ENCODE measurements at places on chromosomes 2 and 18. TPM values are rescaled to one million over a fixed set of nuclear protein-coding genes. Genes with fewer than 3 reads are reported as not detected.

AQP12B gene
- not detected for total RNA-seq

CENPA gene
- total RNA-seq, result not detected

CDKL4 gene
- 2.6 TPM for total RNA-seq

HAAO gene
- total RNA-seq, result 6.2 TPM

FAM210A gene
- total RNA-seq, result 15.1 TPM

PDE11A gene
- 2.2 TPM for total RNA-seq

- H3K4me1 ChIP-seq, result no peaks in the 10 kb centered on the region
- no peaks in the 10 kb centered on the region for H3K27me3 ChIP-seq
- H3K27ac ChIP-seq, result no peak overlapping the region
- DNase-seq, result no peak
Measured at GRCh38 chr2:113124181-113124961, 3.0 kb upstream of the IL1RN start.

- no peak for DNase-seq
- no peaks in the 10 kb centered on the region for H3K27me3 ChIP-seq
Measured at GRCh38 chr2:33477473-33478468, 1.3 kb downstream of the RASGRP3 start.

DNA sequence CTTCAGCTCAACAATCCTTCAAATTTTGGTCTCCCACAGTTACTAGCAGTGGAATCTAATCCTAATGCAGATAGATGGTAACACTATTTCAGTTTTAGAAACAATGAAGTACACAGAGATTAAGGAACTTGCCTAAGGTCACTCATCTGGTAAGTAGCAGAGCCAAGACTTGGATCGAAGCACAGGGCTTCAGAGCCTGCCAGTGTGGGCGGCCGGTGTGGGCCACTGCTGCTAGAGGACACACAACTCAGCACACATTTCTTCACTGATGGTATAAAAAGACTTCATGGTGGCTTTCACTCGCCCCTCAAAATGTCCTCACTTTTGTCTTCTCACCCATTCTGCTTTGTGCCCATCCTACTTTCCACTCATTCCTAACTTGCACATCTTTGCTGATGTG lies 11.1 kb downstream of the C2orf74 start:
- H3K36me3 ChIP-seq, result no peaks in the 10 kb centered on the region
- no peak overlapping the region for H3K4me3 ChIP-seq
- no peak overlapping the region for H3K27ac ChIP-seq

DNA sequence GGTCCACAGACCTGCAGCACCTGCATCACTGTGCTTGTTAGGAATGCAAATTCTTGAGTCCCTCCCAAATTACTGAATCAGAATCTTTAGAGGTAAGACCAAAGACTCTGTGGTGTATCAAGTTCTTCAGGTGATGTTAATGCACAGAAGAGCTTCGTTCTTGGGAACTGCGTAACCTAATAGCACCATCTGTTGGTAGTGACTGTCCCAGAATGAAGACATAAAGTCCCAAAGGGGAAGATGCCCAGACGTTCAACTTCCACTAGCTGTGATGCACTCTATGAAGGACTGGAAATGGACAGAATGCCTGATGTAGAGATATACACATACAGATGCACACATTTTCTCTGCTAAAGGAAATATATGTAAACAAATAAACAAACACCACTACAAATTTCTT lies 576.0 kb downstream of the LRP1B start:
- DNase-seq, result no peak
- H3K27ac ChIP-seq, result no peak overlapping the region
- H3K36me3 ChIP-seq, result no peaks in the 10 kb centered on the region
- no peaks in the 10 kb centered on the region for H3K4me1 ChIP-seq
- H3K27me3 ChIP-seq, result no peaks in the 10 kb centered on the region

DNA sequence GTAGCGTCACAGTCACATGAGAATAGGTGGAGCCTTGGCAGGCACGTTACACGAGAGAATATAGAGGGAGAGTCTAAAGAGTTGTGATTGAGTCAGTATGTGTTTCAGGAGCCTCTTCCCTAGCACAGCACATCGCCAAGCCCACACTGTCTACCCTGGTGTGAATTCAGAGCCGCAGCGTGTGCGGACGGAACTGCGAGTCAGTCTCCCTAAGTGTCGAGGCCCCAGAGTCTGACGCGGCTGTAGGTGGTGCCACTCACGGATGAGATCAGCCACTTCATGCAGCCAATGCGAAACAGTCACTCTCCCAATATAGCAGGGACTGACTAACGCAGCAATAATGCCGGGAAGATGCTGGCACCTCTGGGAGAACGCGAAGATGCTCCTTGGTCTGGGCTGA lies 587.3 kb upstream of the ID2 start:
- H3K27ac ChIP-seq, result no peak overlapping the region
- no peaks in the 10 kb centered on the region for H3K36me3 ChIP-seq
- H3K4me1 ChIP-seq, result no peaks in the 10 kb centered on the region
- no peaks in the 10 kb centered on the region for H3K27me3 ChIP-seq
- DNase-seq, result no peak
- no peak overlapping the region for H3K4me3 ChIP-seq

- H3K4me3 ChIP-seq, result no peak overlapping the region
- H3K27ac ChIP-seq, result no peak overlapping the region
- no peaks in the 10 kb centered on the region for H3K27me3 ChIP-seq
Measured at GRCh38 chr2:204840504-204840903, 295.2 kb downstream of the PARD3B start.

GRCh38 chr2:1020206-1020605 lies 69.6 kb downstream of the SNTG2 start:
- no peaks in the 10 kb centered on the region for H3K27me3 ChIP-seq
- DNase-seq, result no peak
- no peak overlapping the region for H3K27ac ChIP-seq
- H3K4me3 ChIP-seq, result no peak overlapping the region
- no peaks in the 10 kb centered on the region for H3K36me3 ChIP-seq

DNA sequence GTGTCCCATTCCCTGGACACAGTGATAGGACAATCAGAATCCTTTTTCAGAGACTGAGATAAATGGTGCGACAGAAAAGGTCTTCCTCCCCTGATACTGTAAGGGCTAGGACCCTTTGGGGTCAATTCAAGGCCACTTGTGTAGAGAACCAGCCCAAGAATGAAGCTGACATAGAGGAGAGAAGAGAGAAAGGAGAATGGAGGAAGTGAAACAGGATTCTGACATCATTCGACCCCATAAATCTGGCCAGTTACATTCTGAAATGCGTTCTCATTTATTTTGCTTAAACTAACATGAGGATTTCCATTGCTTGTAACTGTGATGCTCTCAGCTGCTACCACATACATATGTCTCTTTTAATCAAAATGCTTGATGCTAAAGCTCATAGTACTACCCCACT lies 148.1 kb downstream of the TMEM163 start:
- no peak overlapping the region for H3K4me3 ChIP-seq
- no peaks in the 10 kb centered on the region for H3K36me3 ChIP-seq
- H3K27me3 ChIP-seq, result no peaks in the 10 kb centered on the region
- no peaks in the 10 kb centered on the region for H3K4me1 ChIP-seq

DNA sequence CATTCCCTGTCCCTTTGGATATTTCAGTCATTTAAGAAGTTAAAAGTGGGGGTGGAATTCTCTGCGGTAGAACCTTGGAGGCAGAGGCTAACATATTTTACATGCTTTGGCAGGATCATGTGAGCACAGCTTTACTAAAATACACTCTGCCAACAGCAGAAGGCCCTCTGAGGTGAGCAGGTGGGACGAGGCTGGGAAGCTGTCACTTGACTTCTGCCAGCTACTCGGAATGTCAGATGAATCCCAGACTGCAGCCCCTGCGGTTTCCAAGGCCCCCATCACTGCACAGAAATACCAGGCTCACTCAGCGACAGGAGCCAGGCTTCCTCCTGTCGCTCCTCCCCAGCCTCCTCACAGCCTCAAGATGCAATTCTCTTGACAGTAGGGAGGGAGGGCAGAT lies 220.9 kb upstream of the REV1 start:
- no peaks in the 10 kb centered on the region for H3K27me3 ChIP-seq
- H3K4me1 ChIP-seq, result peaks cover 10% of the 10 kb centered on the region
- peak overlapping the region; percentile 70 for H3K27ac ChIP-seq
- no peak overlapping the region for H3K4me3 ChIP-seq
- no peaks in the 10 kb centered on the region for H3K36me3 ChIP-seq
- peak; percentile 59 for DNase-seq

DNA sequence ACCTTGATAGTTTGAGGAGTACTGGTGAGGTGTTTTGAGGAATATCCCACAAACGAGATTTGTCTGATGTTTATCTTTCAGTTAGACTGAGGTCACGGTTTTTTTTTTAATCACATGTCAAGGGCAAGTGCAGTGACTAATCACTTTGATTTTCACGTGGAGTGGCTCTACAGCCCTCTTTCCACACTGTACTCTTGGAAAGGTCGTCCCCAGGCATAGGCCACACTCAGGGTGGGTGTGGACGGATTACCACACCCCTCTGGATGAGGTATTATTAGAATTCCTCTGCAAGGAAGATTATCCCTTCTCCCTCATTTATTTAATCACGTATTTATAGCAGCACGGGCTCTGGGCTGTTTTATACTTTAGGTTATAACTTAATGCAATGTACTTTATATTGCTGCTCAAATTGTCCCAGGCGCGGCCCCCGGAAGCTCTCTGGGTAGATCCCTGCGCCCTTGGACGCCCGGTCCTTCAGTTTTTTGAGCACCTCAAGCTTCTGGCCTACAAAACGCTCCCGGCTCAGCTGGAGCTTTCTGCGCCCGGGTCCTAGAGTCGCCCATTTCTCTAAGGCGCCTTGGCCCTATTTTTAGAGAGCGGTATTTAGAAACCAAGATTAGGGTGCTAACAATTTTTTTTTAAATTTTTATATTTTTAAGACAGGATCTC lies 515 bp upstream of the PLEKHB2 start:
- H3K27ac ChIP-seq, result peak overlapping the region; percentile 95
- peak overlapping the region; percentile 87 for H3K4me3 ChIP-seq
- no peaks in the 10 kb centered on the region for H3K36me3 ChIP-seq
- DNase-seq, result peak; percentile 68

- H3K36me3 ChIP-seq, result no peaks in the 10 kb centered on the region
- DNase-seq, result no peak
- no peaks in the 10 kb centered on the region for H3K27me3 ChIP-seq
Measured at GRCh38 chr18:36733150-36733549, 95.7 kb downstream of the TPGS2 start.

- H3K27ac ChIP-seq, result no peak overlapping the region
- H3K4me3 ChIP-seq, result no peak overlapping the region
- no peaks in the 10 kb centered on the region for H3K36me3 ChIP-seq
- no peaks in the 10 kb centered on the region for H3K4me1 ChIP-seq
- no peak for DNase-seq
Measured at GRCh38 chr18:3179430-3180089, 40.2 kb downstream of the MYOM1 start.

- H3K27ac ChIP-seq, result no peak overlapping the region
- no peaks in the 10 kb centered on the region for H3K4me1 ChIP-seq
- no peaks in the 10 kb centered on the region for H3K36me3 ChIP-seq
- H3K4me3 ChIP-seq, result no peak overlapping the region
- DNase-seq, result no peak
Measured at GRCh38 chr2:184444623-184445223, 153.6 kb upstream of the ZNF804A start.

GRCh38 chr2:161237392-161238264 lies 70.6 kb upstream of the PSMD14 start:
- no peaks in the 10 kb centered on the region for H3K27me3 ChIP-seq
- no peaks in the 10 kb centered on the region for H3K36me3 ChIP-seq
- peak overlapping the region; percentile 67 for H3K4me3 ChIP-seq
- no peaks in the 10 kb centered on the region for H3K4me1 ChIP-seq

DNA sequence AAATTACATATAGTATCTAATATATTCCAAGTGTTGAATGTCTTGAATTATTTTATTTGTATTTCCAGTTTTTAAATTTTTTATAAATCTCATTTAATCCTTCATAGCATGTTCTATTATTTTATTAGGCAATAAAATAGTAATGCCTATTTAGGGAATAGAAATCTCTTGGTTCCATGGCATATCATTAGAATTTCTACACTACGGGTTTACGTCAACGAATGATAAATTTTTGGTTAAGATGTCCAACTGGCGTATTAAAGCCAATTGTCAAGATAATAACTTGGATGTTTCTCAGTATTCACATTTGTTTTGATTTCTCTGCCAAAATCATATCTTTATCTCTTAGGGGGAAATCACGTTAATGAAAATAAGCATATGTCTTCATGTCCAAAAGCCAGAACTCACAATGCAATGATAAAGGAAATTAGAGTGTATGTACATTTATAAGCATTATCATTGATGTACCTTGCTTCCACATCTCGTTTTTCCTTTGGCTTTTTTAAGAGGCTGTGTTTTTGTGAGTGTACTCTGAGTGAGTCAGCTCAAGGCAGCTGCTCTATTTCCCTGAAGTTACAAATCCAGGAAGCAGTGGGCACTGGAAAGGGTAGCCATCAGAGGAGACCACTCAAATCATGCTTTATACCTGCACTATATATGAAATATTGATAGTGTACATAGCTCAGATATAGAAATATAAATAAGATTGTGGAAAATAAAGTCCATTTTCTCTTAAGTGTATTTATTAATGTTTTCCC lies 115.8 kb upstream of the PDE1A start:
- no peak overlapping the region for H3K4me3 ChIP-seq
- no peaks in the 10 kb centered on the region for H3K27me3 ChIP-seq
- DNase-seq, result no peak

DNA sequence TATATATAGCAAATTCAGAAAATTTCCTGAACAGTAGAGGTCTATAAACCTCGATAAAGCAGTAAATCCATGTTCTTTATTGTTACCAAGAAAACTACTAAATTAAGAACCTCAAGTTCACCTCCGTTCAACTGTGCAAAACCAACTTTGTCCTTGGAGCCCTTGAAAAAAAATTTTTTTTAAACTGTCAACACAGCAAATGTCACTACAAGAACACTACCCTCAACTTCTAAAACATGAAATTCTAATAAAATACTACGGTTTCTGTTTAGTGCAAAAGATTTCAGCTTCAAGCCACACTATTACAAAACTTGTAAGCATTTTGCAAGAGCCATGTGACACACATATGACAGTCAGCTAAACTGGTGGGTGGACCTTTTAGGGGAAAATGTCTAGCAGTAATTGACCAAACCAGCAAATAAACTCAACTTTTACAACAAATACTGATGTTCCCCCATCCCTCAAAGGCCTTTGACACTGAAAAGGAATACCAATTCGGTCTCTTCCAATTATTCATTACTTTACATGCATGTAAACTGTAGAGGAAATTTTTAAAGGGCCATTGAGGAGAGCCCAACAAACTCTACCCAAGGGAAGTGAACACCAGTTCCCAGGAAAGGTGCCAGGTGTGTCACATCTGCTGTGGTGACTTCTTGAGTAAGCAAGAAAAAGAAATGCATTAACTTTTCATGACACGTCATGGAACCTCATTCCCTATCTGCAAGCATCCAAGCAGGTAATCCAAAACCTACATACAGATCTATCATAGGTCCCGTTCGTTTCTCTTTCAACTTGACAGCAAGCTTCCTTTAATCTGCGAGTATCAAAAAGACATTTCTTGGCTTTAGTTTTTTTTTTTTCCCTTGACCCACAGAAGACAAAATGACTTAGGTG lies 1.4 kb downstream of the RAB1A start:
- peak overlapping the region; percentile 86 for H3K4me3 ChIP-seq
- H3K4me1 ChIP-seq, result no peaks in the 10 kb centered on the region
- H3K36me3 ChIP-seq, result no peaks in the 10 kb centered on the region
- peak overlapping the region; percentile 99 for H3K27ac ChIP-seq
- no peaks in the 10 kb centered on the region for H3K27me3 ChIP-seq

- H3K27ac ChIP-seq, result no peak overlapping the region
- H3K4me3 ChIP-seq, result no peak overlapping the region
- H3K27me3 ChIP-seq, result no peaks in the 10 kb centered on the region
- H3K36me3 ChIP-seq, result no peaks in the 10 kb centered on the region
Measured at GRCh38 chr2:235765181-235765820, 271.5 kb downstream of the AGAP1 start.

All from breast epithelium (tissue), 4 donors.